ENCODE measurements at places on chromosomes 3 and 15.

DNA sequence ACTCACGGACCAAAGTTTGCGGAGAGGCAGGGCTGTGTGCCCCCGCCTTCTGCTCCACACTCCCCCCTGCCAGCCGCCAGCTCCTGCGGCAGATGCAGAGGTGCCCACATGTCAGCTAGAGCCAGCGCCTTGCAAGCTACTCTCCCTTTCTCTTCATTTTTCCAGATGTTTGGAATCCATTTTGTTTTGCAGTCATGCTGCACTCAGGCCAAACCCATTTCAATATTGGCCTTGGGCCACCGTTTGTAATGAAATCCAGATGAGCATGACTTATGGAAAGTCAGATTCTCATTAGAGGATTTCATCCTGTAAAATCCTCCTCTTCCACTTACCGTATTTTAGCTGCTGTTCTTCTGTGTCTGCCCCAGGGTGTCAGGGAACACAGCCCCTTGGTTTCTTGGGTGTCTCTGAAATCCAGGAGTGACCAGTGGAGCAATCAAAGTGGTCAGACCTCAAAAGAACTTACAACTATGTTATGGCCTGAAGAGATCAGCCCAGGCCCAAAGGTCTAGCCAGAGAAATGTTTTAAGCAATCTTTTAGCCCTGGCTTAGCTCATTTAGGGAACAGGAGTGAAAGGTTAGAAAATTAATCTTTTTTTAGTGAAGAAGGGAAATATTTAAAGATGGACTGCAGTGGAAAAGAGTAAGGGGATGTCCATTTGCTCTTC lies 65.8 kb downstream of the AAGAB start:
- DNase-seq: peak; percentile 97

DNA sequence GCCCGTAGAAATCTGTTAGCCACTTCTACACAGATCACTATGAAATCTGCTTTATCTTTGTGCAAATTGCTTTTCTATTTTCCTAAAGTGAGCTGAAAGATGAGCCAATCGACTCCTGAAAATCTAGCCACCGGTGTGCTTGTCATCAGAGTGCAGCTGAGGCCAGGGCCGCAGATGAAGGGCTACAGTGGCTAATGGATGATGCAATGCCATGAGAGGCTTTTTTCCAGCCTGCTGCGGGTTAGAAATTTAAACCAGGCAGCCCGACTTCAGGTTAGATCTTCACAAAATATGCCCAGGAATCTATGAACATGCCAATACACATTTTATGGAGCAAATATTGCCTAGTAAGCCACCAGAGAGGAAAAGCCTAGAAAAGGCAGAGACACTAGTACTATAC lies 948.2 kb upstream of the CFAP20DC start:
- DNase-seq: no peak

DNA sequence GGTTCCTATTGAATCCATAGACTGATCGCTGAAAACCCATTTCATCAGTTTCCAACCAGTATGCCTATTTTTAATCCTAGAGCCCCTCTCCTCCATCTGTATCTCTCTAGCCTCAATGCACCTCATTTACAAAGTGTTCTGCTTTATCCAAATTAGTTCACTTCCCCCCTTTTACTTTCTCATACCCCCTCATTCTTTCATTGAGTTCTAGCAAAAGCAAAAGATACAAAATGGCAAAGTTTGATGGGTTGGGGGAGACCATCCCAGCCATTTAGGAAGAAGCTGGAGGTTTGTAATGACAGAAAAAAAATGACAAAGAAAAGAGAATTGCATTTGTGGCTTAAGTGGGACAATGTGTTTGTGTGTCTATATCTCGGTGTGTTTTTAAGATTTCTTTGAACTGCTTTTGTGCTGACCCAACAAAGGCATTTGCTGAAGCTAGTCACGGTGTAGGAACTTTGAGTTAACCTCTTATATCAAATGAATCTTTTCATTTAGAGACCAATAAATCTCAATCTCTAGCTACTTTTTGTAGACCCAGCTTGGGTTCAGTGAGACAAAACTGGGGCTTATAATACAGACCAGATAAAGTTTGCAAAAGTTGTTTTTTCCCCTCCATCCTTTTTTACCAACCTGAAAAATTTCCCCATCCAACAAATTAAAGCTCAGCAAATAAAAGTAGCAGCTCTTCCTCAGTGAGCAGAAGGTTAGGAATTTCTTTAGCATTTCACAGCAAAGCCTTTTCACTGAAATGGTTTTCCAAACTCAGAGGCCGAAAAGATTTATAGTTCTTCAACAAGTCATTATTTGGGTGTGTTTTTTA lies 18.7 kb downstream of the NR2F2 start:
- peak; percentile 17 for DNase-seq

DNA sequence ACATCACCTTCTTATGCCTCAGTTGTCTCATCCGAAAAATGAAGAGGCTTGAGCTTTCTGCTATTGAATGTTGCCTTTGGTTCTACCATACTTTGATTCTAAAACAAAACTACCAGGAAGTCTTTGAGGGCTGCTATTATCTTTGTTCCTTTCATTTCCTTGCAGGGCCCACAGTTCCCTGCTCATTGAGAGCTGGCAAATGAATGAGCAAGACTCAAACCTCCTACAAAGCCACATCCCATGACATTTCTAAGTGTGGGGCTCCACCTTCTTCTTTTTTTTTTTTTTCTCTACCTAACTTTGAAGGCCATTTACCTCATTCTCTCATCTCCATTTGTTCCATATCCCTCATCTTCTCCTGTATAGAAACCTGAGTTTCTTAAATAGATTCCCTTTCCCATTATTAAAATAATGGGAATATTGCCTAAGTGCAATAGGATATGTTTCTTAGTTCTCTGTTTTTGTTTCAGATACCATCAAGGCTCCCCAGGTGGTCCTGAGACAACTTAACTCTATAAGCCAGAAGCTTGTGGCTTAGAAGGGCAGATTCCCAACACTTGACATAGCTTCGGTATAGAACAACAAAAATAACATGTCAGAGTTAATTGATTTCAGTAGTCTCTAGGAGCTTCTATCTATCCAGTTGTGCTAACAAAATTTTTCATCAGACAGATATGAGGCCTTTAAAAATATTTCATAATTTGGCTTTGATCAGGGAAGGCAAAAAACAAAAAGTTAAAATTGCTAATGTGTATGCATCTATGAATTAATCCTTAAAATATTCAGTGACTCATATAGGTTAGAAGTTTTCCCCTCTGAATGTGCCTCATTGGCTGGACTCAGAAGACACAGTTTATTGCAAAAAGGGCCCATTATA lies 951.6 kb downstream of the TUSC7 start:
- peak; percentile 67 for DNase-seq

DNA sequence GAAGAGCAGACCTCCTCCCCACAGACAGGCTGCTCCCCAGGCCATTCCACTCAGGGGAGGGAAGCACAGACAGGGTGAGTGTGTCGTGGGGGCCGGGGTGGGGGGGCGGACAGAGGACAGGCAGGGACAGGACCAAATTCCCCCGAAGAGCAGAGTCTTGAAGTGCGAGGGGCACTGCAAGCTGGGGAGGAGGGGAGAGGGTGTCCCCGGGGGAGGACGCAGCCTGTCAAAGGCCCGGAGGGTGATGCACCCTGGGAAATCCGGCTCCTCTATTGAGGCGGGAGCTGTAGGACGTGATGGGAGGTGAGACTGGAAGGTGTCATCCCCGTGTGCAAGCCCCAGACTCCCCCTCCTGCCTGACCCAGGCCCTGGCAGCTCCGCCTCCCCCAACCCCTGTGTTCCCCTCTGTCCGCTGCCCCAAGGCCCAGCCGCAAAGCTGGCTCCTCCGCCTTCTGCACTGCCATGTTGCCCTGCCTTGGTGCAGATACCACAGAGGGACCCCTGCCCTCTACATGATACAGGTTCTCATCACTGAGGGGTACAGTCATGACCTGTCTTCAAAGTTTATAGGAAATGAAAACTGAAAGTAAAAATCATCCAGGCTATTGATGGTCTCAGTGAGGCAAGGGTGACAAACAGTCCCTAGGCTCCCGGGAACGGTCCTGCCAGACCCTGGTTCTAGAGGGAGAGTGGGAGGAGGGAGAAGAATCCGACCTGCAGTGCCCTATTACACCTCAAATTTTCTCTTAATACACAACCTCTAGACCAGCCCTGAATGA lies 76.3 kb upstream of the IQSEC1 start:
- DNase-seq: no peak

- no peak for DNase-seq
Measured at GRCh38 chr3:69944931-69945493, 54.5 kb upstream of the SAMMSON start.

DNA sequence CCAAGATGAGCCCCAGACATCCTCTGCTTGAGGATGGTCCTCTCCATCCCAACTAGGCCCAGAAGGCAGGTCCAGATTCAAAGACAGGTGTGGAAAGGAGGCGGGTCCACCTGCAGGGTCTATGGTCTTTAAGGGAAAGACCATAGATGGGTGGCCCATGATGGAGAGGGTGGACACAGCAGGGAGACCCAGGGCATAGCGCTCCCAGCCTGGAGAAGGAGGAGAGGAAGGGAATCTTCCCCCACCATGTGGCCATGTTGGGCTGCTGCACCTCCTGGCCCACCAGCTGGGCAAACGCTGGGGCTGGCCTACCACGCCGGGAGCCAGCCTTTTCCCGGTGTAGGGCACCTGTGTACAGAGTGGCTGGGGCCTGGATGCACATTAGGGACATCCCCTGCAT lies 265.2 kb upstream of the TLE3 start:
- peak; percentile 39 for DNase-seq

DNA sequence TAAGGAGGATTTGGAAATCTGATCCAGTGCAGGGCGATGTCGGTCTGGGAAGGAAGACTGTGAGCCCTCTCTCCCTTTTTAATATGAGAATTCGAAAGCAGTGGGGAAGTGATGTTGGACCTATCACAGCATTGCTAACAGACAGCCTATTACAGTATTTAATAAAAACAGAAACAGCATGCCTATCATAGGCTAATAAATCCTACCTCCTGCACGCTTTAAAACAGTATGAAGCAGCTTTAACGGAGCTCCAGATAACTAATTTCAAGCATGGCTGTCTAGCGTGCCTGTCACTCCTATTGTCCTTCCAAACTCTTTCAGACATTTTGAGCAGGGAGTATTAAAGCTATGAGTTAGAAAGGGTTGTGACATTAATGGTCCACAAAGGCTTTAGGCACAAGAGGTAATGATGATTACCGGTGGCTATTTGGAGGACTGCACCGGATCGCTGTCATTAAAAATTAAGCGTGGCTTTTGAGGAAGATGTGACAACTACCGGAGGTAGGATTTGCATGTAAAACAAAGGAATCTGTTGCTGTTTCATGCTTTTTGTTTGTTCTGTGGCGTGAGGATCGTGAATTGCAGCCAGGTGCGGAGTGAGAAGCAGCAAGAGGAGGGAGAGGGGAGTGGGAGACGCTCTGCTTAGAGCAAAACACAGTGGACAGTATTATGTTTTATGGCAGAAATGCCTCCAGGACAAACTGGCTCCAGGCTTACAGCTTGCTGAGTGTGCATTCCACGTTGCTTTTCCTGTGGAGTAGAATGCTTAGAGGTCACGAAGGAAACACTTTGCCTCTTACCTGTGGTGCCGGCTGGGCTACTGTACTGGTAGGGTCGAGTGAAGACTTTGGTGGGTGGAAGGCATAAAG lies at the start of gene KCNMB2:
TSS of gene KCNMB2 (plus strand) at position 226 of the 869 bp plus-strand sequence.
- DNase-seq: peak; percentile 23

GRCh38 chr15:89652666-89653065 lies 2.6 kb downstream of the KIF7 start:
- no peak for DNase-seq

DNA sequence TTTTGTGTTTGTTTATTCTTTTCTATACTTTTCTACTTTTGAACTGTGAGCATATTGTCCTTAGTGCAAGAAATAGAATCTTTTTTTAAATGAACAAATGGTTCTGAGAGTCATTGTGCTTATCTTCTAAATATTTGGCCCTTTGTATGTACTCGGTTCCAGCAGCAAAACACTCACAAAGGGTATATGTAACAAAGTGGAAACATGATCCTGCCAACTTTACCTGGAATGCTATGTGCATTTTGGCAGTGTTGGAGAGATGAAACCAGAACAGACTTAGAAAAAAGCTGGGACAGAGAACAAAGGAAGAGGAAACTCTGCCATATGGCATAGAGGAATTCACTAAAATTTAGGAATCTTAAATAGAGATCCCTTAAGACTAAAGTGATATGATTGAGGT lies 150.1 kb downstream of the FGF12 start:
- no peak for DNase-seq

- DNase-seq: no peak
Measured at GRCh38 chr3:182959474-182960350, 20.6 kb downstream of the DCUN1D1 start.

GRCh38 chr15:72195101-72195511 lies 2.5 kb downstream of the GRAMD2A start:
- DNase-seq: no peak

DNA sequence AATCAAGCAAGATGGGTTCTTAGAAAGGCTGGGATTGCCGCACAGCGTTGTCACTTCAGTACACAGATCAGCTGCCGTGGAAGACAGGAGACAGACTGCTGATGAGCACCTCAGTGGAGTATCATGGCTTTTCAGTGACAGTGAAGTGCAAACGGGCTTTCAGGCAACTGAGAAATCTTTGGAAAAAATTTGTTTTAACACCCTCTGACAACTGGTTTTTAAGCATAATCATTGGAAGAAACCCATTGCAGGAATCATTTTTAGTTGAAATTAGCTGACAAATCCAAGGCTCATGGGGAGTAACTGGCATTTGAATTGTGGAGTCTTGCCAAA lies 418.8 kb downstream of the OTOL1 start:
- DNase-seq: no peak

DNA sequence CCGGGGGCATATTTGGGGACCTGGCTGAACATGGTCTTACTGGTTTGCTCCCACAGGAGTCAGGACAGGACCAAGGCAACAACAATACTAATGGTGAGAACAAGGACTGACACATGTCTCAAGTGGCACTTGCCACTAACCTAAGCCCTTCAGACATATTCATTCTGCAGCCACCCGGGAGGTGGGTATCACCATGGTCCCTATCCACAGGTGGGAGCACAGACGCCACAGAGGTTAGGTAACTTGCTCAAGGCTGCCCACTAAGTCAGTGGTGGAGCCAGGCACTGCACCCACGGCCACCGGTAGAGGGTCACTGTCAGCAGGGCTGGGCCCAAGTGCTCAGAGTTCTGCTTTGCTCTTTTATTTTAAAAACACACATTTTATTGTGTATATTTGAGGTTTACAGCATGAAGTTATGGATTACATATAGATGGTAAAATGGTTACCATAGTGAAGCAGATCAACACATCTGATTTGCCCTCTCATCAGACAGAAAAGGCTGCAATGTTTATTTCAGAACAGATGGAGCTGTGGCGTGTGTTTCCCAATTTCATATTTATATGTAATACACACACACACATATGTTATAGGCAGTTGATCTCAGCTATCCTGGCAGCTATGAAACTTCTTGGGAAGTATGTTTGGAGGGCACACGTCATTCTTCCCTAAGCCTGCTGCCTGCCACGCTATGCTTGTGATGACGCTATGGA lies 30.0 kb upstream of the SLC41A3 start:
- no peak for DNase-seq

All from fibroblast of mammary gland (primary cell).